ENCODE measurements at places on chromosomes 1 and 21.

DNA sequence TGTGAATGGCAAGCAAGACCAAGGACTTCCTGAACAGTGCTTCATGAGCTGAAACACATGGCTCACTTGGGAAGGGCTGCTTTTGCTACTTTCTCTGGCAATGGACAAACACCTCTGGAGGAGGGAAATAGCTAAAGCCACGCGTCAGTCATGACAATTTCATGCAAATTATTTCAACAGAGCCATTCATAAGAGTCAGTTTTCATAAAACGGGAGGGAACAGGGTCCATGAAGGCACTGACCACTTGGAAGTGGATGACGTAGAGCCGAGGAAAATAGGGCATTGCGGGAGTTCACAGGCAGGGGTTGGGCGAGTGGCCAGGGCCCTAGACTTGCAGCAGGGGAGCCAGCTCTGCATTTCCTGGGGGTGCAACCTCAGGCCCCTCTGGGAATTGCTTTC is 43.9 kb downstream of the SDC3 start:
- no peak overlapping the region for H3K4me3 ChIP-seq
- no peak overlapping the region for H3K27ac ChIP-seq
- no peaks in the 10 kb centered on the region for H3K27me3 ChIP-seq
- DNase-seq, result no peak

GRCh38 chr1:243974451-243975292 is 76.4 kb upstream of the ZBTB18 start:
- no peak overlapping the region for H3K27ac ChIP-seq
- no peak overlapping the region for H3K4me3 ChIP-seq
- no peak for DNase-seq
- no peaks in the 10 kb centered on the region for H3K27me3 ChIP-seq

DNA sequence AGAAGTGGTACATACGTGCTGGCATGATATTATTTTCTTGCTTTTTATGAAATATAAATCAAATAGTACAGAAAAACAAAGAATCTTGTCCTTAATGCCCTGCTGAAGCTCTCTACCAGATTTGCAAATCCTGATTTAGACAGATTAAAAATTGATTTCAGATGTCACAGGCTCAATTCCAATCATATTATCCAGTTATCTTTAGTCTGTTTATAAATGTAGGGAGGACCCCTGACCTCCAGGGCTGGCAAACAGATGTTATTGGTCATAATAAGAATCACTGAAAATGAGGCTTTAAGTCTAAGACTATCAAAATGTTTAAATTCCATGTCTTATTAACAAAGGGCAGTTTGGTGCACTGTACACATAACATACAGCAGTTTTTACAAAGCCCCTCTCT is 62.1 kb downstream of the TP53BP2 start:
- H3K27ac ChIP-seq, result no peak overlapping the region
- no peaks in the 10 kb centered on the region for H3K27me3 ChIP-seq
- no peak for DNase-seq
- H3K4me3 ChIP-seq, result no peak overlapping the region
- no peaks in the 10 kb centered on the region for H3K4me1 ChIP-seq

DNA sequence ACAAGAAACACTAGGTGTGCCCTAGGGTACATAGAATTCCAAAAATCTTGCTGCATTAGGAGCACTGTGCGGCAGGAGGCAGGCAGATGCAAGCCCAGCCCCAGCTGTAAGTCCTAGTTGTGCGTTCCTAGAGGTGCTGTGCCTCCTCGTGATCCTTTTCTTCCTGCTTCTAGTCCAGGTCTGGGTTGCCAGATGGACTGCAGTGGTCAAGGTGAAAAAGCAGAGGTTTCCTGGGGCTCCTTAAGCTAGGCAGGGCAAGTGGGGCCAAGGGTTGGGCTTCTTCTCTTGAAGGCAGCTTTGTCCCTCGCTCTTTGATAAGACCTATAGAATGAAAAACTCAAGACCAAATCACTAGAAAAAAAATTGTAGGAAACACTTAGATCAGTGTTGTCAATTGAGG is 21.6 kb upstream of the SLC45A3 start:
- no peaks in the 10 kb centered on the region for H3K4me1 ChIP-seq
- no peaks in the 10 kb centered on the region for H3K36me3 ChIP-seq
- no peak overlapping the region for H3K4me3 ChIP-seq
- DNase-seq, result no peak
- no peaks in the 10 kb centered on the region for H3K27me3 ChIP-seq

DNA sequence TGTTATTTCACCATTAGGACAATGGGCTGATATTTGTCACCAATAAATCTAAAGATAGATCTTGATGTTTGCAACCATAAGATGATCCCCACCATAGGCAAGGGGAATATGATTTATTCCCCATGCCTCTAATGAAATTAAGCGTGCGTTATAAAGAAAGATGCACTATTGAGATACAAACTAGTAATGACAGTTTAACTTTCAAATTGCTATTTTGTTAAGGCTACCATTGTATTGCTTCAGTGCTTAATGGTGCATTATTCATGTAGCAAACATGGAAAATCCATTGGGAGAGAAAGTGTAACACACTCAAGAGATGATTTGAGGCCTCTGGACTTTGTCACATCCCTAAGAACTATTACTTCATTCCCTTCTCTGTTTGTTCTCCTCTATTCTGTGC is 108.9 kb upstream of the TRABD2B start:
- no peak overlapping the region for H3K4me3 ChIP-seq
- no peaks in the 10 kb centered on the region for H3K4me1 ChIP-seq
- no peak overlapping the region for H3K27ac ChIP-seq
- H3K36me3 ChIP-seq, result no peaks in the 10 kb centered on the region
- H3K27me3 ChIP-seq, result no peaks in the 10 kb centered on the region

DNA sequence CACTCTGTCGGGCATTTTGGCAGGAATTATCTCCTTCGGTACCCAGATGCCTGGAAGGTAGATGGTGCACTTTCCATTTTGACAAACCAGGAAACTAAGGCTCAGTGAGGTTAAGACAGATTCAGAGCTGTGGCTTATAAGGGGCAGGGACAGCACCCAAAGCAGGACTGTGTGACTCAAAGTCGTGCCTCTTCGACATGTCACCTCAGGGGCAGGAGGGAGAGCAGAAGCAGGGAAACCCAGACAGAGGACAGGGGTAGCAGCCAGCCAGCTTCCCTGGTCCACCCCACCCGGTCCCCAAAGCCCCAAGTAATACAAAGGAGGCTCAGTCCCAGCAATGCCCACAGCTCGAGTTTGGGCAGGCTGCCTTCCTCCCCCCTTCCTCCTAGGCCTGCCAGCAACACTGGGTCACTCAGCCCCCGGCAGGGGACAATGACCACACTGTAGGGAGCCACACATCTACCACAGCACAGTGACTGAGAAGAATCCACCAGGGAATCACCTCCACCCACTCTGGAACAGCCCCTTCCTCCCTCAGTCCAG is 2.5 kb downstream of the RHOC start:
- no peak for DNase-seq
- H3K27me3 ChIP-seq, result no peaks in the 10 kb centered on the region
- peak overlapping the region; percentile 71 for H3K27ac ChIP-seq
- H3K36me3 ChIP-seq, result peaks cover 2% of the 10 kb centered on the region
- peaks cover 53% of the 10 kb centered on the region for H3K4me1 ChIP-seq

DNA sequence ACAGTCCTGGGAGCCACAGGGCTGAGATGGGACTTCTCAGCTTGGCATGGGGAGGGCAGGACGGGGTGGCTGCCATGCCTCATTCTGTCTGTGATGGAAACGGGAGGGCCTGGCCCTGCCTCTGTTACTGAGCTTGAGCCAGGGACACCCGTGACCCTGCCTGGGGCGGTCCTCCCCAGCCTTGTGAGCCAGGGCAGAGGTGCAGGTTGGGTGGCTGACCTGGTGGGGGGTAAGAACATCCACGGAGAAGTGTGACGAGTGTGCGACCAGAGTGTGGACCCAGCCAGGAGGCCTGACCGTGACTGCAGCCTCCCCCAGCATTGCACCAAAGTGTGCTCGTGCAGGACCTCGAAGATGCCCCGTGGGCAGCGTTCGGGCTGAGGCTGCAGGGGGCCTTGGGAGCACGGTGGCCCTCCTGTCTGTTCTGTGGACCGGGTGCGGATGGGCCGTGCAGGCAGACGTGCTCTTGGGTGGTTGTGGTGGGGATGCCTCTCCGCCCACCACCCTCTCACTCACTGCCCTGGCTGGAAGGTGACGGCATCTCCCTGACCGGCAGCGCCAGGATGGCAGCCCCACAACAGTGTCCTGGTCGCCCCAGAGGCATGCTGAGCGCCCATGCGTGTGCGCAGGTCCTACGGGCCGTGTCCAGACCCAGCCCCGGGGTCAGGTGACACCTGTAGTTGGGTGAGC is 45.4 kb downstream of the SKI start:
- DNase-seq, result no peak
- no peak overlapping the region for H3K27ac ChIP-seq
- H3K27me3 ChIP-seq, result no peaks in the 10 kb centered on the region
- no peak overlapping the region for H3K4me3 ChIP-seq

GRCh38 chr1:36771660-36772284 is 262.5 kb downstream of the GRIK3 start:
- no peaks in the 10 kb centered on the region for H3K36me3 ChIP-seq
- H3K4me3 ChIP-seq, result no peak overlapping the region
- peaks cover 2% of the 10 kb centered on the region for H3K27me3 ChIP-seq
- H3K4me1 ChIP-seq, result no peaks in the 10 kb centered on the region
- no peak overlapping the region for H3K27ac ChIP-seq

- no peaks in the 10 kb centered on the region for H3K4me1 ChIP-seq
- no peaks in the 10 kb centered on the region for H3K27me3 ChIP-seq
- H3K27ac ChIP-seq, result no peak overlapping the region
- H3K36me3 ChIP-seq, result no peaks in the 10 kb centered on the region
These were observed 9.6 kb downstream of the ST6GALNAC3 start for GRCh38 chr1:76084029-76084627.

- peaks cover 3% of the 10 kb centered on the region for H3K36me3 ChIP-seq
- H3K27me3 ChIP-seq, result no peaks in the 10 kb centered on the region
- DNase-seq, result no peak
- H3K4me1 ChIP-seq, result no peaks in the 10 kb centered on the region
- no peak overlapping the region for H3K4me3 ChIP-seq
- no peak overlapping the region for H3K27ac ChIP-seq
These were observed 44.9 kb downstream of the SYNJ1 start for GRCh38 chr21:32682696-32683474.

DNA sequence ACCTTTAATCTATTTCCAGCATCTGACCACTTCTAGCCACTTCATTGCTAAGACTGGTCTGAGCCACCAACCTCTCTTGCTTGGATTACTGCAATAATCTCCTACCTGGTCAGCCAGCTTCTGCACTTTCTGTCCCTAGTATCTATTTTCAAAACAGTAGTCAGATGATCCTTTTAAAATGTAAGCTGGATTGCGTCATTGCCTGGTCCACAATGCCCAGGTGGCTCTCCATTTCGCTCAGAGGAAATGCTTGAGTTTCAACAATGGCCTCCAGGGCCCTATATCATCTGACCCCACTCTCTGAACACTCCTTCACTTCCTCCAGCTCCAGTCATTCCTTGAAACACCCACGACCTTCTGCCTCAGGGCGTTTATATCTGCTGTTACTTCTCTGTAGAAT is 2.3 kb downstream of the FYB2 start:
- H3K27me3 ChIP-seq, result peaks cover 8% of the 10 kb centered on the region
- H3K36me3 ChIP-seq, result no peaks in the 10 kb centered on the region
- no peak overlapping the region for H3K27ac ChIP-seq
- peaks cover 4% of the 10 kb centered on the region for H3K4me1 ChIP-seq

DNA sequence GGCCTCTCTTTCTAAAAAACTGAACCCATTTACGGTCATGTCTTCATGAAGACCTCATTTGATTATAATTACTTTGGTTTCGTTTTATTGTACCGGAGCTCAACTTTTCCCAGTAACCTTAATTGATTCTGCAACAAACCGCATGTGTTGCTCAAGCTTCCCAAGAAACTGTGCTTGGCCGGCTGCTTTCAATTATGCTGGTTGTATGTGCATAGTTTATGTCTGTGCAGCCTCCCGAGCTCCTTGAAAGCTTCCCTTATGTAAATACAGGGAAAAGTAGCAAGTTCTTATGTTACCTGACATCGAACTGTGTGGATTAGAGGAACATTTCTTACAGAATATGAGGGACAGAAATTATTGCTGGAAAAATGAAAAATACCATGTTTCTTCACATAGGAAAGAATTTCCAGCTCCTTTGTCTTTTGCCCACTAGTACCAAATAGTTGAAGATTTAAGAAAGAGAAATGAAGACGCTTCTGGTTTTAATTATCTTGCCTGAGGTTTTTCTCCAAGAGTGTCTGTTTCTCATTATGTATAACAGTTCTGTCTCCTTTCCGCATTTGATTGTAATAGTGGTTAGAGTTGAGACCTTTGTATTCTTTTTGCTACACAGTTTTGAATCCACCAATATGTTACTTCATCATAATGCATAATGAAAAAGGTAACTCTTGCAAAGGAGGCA is 2.1 kb downstream of the VCAM1 start:
- H3K27me3 ChIP-seq, result no peaks in the 10 kb centered on the region
- no peak overlapping the region for H3K4me3 ChIP-seq
- no peaks in the 10 kb centered on the region for H3K36me3 ChIP-seq
- H3K27ac ChIP-seq, result no peak overlapping the region
- no peak for DNase-seq
- no peaks in the 10 kb centered on the region for H3K4me1 ChIP-seq

- no peaks in the 10 kb centered on the region for H3K27me3 ChIP-seq
- no peaks in the 10 kb centered on the region for H3K4me1 ChIP-seq
- no peak overlapping the region for H3K4me3 ChIP-seq
These were observed 203.9 kb downstream of the ZNF326 start for GRCh38 chr1:90198616-90199332.

DNA sequence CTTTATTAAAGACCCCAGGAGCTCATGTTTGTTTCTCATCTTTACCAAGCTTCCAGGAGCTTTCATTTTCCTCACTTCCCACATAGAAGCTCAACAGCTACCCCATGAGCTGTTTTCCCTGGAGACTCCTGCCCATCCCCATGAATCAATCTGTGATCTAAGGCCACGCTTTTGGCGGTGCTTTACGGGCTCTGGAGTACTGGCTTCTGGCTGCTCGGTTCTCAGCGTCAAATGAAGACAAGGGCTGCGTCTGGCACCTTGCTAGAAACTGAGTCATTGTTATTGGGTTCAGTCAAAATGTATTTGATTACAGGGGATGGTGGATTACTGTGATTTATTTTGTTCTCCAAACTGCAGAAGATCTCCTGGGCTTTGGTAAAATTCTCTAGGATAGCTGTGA is 39.9 kb downstream of the ACP6 start:
- no peak for DNase-seq
- no peaks in the 10 kb centered on the region for H3K4me1 ChIP-seq
- H3K27me3 ChIP-seq, result no peaks in the 10 kb centered on the region
- no peak overlapping the region for H3K4me3 ChIP-seq

DNA sequence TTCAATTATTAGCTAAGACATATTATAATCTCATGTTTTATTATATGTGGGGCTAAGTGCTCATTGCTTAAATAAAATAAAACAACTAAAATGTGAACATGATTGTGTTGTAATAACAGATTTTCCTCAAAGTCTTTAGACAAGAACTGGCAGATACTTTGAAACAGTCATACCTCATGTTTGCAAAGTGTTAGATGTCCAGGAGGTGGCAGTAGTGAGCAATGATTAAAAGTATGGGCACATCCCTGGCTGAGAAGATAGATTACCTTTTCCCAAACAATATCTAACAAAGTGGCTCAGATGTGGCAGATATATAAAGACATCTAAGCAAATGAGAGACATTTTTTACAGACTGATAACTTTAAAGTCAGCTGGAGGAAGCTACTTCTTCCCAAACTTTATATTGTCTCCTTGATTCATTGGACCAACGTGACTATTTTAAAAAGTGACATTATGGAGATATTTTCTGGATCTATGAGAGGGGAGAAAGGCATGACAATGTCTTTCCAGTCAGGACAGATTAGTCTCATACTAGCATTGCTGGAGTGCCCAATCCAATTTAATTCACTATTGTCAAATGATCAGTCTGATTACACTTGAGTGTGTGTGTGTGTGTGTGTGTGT is 269.8 kb downstream of the S1PR1 start:
- H3K27ac ChIP-seq, result no peak overlapping the region
- no peaks in the 10 kb centered on the region for H3K4me1 ChIP-seq
- no peaks in the 10 kb centered on the region for H3K27me3 ChIP-seq

- H3K4me1 ChIP-seq, result no peaks in the 10 kb centered on the region
- H3K4me3 ChIP-seq, result no peak overlapping the region
- DNase-seq, result no peak
- no peaks in the 10 kb centered on the region for H3K27me3 ChIP-seq
These were observed 136.6 kb downstream of the LYPLAL1 start for GRCh38 chr1:219310181-219310728.
